ENCODE measurements at places on chromosomes 6 and 20.

DNA sequence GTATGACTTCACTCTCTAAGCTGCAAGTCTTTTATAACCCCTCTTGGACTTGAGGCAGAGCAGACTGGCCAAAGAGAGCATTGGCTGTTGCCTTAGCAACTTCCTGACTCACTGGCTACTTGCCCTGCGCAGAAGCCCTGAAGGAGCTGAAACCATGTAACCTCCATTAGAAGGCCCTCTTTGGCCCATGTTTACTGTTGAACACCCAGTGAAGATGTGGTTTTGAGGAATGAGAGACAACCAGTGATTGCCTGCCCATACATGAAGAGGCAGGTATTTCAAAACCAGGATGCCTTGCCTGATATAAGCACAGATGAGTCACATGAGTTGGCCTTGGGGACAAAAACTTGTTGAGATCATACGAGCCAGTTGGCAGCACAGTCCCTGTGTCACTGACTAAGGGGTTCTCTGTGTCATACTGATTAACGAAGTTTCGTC is 182.5 kb downstream of the EDN1 start:
- no peak for DNase-seq

DNA sequence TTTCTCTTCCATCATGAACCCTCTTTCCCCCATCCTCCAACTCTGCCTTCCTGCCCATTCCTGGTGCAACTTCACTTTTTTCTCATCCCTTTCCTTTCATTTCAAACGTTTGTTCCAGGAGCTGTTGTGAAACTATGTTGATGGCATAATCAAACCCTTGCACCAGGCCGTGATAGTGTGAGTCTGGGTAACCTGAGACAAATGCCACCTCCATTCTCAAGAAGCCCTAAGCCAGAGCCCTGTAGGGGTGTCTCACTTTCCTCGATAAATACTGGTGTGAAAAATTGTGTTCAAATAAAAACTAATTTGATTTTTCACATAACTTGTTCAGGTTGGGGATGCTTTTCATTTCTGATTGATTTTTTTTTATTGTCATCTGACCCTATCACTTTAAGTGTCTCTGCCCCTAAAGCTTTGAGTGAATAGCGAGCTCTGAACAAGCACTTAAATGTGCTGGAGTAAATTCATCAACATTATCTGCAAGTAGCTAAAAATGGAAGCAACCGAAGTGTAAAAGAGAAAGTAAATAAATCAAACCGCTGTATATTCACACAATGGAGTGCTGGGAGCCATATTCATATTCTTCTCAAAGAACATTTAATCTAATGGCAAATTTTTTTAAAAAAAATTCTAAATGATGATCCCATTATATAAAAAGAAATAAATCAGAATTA is 303.1 kb upstream of the CDYL start:
- no peak for DNase-seq

DNA sequence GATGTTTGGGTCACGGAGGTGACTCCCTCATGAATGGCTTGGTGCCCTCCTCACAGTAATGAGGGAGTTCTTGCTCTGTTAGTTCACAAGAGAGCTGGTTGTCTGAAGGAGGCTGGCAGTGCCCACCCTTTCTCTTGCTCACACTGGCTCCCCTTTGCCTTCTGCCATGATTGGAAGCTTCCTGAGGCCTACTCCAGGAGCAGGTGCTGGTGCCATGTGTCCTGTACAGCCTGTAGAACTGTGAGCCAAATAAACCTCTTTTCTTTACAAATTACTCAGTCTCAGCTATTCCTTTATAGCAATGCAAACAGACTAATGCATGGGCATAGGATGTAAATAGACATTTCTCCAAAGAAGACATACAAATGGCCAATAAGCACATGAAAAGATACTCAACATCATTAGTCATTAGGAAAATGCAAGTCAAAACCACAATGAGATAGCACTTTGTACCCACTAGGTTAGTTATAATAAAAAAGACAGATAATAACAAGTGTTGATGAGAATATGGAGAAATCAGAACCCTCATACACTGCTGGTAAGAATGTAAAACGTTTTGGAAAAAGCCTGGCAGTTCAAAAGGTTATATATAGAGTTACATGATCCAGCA is 17.7 kb downstream of the C20orf203 start:
- no peak for DNase-seq

GRCh38 chr20:12847872-12848271 is 160.9 kb upstream of the SPTLC3 start:
- DNase-seq, result no peak

DNA sequence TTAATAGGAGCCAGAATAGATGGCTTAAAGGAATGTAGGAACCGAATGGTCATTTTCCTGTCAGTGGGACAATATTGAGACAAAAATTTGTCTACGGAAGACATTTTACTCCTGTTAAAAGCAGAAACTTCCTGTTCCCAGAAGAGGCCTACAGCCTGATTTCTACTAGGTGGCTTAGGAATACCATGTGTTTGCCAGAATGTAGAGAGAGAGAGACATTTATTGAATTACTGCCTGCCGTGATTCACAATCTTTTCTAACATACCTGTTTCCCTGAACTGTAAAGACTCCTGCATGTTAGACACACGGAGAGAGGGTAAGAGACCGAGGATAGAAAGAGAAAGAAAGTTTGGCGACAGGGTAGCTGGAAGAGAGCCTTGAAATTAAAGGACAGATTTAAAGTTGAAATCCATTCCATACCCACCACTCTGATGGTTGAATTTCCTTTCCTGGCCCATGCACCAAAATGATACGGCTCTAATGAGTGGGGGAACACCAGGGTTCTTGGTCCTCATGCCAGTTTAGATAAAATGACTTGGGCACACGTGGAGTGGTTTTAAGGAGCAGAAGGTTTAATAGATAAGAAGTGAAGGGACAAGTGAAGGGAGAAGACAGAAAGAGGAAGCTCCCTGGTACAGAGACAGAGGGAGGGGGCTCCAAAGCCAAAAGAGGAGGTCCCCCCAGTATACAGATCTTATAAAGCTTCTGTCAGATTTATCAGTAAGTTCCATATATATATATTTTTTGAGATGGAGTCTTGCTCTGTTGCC is 22.5 kb downstream of the NCOA3 start:
- DNase-seq, result no peak

DNA sequence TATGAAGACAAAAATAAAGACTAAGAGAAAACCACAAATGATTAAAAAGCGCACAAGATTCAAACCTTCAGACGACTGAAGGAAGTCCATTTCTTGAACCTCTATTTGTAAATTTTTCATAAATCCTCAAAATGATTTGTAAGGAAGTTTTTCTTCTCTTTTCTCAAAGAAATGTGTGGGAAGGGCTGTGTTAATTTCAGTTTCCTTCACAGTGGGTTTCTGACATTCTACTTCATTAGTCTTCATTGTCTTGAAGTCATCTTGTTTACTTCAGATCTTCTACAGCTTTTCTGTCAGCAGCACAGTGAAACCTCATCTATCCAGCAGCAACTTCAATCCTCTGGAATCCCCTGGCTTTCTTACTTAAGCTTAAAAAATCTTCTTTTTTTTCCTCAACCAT is 87.6 kb upstream of the MYLIP start:
- DNase-seq, result no peak

- no peak for DNase-seq
These were observed 367.5 kb downstream of the BTBD9 start for GRCh38 chr6:38272222-38272621.

GRCh38 chr6:6713657-6714056 is 125.1 kb downstream of the LY86 start:
- DNase-seq, result no peak

GRCh38 chr6:20024316-20024673 is 187.1 kb downstream of the ID4 start:
- DNase-seq, result no peak

DNA sequence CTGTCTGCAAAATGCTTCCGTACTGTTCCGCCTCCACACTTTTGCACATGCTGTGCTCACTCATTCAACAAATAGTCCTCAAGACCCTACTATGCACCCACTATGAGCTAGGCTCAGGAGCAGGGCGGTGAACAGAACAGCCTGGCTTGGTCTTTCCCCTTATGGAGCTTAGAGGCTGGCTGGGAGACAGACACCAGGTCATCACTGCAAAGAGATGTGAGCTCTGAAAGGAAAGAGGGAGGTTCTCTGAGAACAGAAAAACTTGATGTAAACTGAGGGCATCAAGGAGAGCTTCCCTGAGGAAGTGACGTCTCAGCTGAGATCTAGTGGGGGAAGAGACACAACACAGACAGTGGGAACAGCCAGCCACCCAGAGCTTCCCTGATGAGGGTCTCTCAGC is 31.0 kb upstream of the TGM2 start:
- no peak for DNase-seq

GRCh38 chr6:63487103-63487813 is 85.0 kb upstream of the LOC128125822 start:
- no peak for DNase-seq
